ENCODE measurements at places on chromosomes 1 and 21.

- no peak for DNase-seq
Measured at GRCh38 chr1:159076438-159077119, at the start of gene AIM2. Gene AIM2, minus strand, starts transcription at chr1:159076766. Its CDS starts 3,267 bp downstream, at chr1:159073499.

DNA sequence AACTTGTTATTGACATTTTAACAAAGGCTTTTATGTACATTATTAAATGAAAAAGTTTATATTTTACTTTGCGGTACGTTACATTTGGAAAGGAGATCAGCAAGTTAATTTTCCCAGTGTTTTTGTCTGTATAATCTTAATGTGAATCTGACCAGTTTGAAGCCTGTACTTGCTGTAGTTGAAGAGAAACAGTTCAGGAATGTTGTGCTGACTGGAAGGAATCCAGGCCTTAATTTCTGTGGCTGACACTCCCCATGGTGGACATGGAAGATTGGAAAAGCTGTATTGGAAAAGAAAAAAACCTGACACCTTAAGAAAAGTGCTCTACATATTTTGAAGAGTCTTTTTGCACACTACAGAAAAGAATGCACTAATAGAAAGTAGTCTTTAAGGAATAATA lies 15.5 kb downstream of the LEPR start:
- no peak for DNase-seq

DNA sequence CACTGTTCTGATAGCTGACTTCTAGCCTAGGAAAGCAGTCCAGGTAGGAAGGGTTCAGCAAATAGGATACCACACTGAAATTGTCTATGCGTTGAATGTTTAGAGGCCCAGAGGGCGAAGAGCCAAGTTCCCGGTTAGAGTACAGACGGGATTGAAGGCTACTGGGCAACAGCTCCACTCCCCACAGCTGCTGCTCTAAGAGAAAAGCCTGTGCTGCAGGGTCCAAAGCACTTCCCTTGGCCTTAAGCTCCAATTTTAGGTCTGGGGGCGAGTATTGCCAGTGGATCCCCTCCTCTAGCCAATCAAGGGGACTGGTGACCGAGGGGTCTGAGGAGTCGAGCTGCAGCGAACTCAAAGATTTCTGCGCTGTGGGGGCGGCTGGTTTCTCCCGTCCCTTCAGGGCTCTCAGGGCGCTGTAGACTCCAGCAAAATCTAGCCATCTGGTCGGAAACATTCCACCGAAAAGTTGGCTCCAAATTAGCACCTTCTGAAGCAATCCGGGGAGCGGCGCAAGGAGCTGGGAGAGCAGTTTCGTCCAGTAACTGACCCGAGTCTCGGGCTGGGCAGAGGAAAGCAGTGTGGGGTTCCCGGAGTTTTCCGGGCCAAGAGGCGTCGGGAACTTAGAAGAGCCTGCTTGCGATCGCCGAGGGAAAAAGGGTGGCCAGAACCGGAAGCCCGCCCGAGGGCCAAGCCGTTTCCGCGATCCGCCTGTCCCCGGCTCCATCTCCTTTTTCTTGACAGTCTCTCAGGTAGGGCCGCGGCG lies 748 bp downstream of the PPP1R15B start:
- DNase-seq = no peak

- no peak for DNase-seq
Measured at GRCh38 chr1:163414778-163415177, 93.0 kb downstream of the NUF2 start.

DNA sequence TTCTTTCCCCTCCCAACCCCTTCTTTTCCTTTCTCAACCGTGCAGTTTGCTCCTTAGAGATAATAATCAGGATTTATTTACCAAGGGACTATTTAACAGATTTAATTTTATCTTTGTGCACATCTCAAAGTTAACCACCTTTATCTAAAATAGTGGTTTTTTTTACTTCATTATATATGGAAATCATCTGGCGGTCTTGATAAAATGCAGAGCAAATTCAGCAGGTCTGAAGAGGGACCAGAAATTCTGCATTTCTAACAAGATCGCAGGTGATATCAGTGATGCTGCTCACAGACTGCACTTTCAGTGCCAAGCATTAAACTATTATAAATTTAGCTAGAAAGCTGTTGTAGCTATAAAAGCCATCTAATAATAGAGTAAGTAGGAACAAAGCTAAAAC lies 83.4 kb upstream of the NEGR1 start:
- DNase-seq = no peak

GRCh38 chr1:153608742-153609584 lies 4.0 kb downstream of the S100A16 start:
- peak; percentile 90 for DNase-seq

GRCh38 chr1:166083887-166084286 lies 82.9 kb downstream of the FAM78B start:
- no peak for DNase-seq

DNA sequence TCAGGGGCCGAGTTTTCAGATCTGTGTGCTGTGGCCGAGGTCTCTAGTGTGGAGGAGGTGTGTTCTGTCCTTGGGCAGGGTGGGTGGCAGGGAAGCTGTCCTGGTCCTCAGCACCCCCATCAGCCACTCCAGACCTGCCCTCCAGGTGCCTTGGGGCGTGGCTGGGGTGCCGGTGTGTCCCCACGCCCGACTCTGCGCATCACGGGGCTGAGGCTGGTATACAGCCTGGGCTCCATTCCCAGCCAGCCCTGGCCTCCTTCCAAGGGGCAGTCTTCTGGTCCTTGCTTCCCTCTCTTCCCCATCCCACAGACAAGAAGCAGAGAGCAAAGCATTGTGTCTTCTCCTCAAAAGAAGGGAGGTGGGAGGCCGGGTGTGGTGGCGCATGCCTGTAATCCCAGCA lies 4.0 kb downstream of the SAMD11 start:
- no peak for DNase-seq

- DNase-seq = peak; percentile 72
Measured at GRCh38 chr1:227901906-227902640, 45.7 kb downstream of the WNT9A start.

- DNase-seq = peak; percentile 57
Measured at GRCh38 chr1:155910621-155911121, 478 bp downstream of the RIT1 start.

GRCh38 chr1:45803299-45803780 lies at the start of gene MAST2:
Gene MAST2, plus strand, starts transcription at chr1:45803612. Its CDS starts 284 bp downstream, at chr1:45803896.
- DNase-seq = peak; percentile 89

GRCh38 chr1:30423570-30423969 lies 299.8 kb downstream of the MATN1 start:
- no peak for DNase-seq

DNA sequence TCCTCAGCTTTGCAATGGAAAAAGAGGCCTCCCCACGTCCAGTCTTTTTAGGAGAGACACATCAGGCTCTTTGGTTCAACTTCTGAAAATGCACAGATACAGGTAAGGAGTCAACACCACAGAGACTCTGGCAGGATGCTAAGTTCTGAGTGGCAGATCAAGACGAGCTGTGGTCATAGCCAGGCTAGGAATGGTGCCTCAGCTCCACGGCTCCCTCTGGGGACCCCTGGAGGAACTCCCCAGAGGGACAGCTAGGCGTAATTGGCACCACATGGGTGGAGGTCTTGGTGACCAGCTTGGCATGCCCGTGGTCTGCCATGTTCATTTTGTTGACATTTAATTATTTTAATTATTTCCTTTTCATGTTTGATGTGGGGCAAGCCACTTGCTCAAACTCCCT lies 206.1 kb downstream of the KAZN start:
- no peak for DNase-seq
